Neural crest cell (in vitro differentiated cells): ENCODE measurements at places on chromosomes 3 and 15. TPM values are rescaled to one million over a fixed set of nuclear protein-coding genes. Genes with fewer than 3 reads are reported as not detected.
A peak's percentile ranks its signal among the peaks of the same experiment; 100 is the strongest.

GRCh38 chr3:126155819-126156218, 24.6 kb downstream of the ALDH1L1 start:
- DNase-seq: no peak

- no peak for DNase-seq
These were observed 14.9 kb downstream of the MRAS start for GRCh38 chr3:138363322-138363721.

- no peak for DNase-seq
These were observed 360.8 kb upstream of the RGMA start for GRCh38 chr15:93449798-93450197.

DNA sequence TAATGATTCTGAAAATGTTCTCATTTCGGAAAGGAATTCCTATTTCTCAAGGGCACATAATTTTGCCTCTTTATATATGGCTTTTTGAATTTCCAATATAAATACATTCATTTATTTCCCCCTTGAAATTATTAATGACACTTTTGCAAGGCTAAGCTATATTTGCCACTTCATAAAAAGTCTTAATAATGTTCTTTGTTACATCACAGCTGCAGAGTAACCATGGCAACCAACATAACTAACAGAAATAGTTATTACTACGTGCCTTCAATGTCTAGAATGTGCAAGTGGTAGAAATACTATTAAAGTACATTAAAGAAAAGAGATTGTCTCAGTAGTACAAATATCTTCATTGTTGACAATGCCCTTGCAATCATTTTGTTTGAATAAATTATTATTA, 471.8 kb downstream of the C3orf38 start:
- DNase-seq: no peak

DNA sequence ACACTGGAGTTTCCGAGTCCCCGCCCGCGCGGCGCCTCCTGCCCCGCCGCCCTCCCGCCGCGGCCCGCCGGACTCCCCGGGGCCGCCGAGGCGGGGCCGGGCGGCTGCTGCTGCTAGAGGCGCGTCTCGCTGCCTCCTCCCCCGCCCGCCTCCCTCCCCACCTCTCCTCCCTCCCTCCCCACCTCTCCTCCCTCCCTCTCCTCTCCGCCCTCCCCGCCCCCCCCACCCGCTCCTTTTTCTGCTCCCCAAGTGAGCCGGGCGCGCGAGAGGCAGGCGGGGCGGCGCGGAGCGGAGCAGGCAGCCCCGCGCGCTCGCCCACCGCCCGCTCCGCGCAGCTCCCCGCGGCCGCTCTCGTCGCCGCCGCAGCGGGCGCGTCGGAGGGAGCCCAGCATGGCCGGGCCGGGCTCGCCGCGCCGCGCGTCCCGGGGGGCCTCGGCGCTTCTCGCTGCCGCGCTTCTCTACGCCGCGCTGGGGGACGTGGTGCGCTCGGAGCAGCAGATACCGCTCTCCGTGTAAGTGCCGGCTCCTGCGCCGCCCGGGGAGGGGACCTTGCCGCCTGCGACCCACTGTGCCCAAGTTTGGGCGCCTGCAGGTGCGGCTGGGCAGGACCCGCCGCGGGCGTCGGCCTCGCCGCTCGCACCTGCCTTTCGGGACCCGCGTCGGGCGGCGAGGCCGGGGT, at the start of gene CACNA2D3:
Gene CACNA2D3 (plus strand): TSS at position 229 of the 679 bp plus-strand sequence.
- peak; percentile 13 for DNase-seq

- DNase-seq: no peak
These were observed 37.5 kb upstream of the CLRN1 start for GRCh38 chr3:151009981-151010380.

DNA sequence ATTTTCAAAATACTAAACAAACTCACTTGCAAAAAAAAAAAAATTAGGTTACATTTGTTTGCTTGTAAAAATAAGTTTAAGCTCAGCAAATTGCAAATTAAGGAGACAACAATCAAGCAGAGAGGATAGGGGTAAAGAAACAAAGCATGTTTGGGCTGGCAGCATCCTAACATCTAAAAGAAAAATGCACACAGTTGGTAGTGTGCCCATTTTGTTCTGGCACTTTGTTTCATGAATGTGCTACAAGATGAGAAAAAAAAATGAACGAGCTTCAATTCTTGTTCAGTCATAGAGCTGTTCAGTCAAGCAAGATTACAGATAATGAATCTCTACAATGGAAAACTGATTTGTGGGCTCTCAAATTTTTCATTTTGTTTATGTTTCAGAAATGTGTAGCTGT, 17.7 kb upstream of the ZBBX start:
- DNase-seq: no peak

- no peak for DNase-seq
These were observed 10.4 kb upstream of the PLAAT1 start for GRCh38 chr3:193230610-193231009.

- DNase-seq: no peak
These were observed 226.9 kb downstream of the MFSD1 start for GRCh38 chr3:159028706-159029105.

GRCh38 chr3:169836078-169836941, 23.6 kb upstream of the LRRC34 start:
- no peak for DNase-seq

- no peak for DNase-seq
These were observed 781 bp upstream of the IP6K1 start for GRCh38 chr3:49787182-49787464.

GRCh38 chr3:171257251-171258203, 202.7 kb downstream of the TNIK start:
- DNase-seq: no peak

GRCh38 chr3:73716418-73716817, 91.7 kb upstream of the PDZRN3 start:
- no peak for DNase-seq

GRCh38 chr15:50164458-50164857, 17.5 kb upstream of the SLC27A2 start:
- no peak for DNase-seq

- no peak for DNase-seq
These were observed 25.6 kb upstream of the ALDH1L1 start for GRCh38 chr3:126205717-126206655.

DNA sequence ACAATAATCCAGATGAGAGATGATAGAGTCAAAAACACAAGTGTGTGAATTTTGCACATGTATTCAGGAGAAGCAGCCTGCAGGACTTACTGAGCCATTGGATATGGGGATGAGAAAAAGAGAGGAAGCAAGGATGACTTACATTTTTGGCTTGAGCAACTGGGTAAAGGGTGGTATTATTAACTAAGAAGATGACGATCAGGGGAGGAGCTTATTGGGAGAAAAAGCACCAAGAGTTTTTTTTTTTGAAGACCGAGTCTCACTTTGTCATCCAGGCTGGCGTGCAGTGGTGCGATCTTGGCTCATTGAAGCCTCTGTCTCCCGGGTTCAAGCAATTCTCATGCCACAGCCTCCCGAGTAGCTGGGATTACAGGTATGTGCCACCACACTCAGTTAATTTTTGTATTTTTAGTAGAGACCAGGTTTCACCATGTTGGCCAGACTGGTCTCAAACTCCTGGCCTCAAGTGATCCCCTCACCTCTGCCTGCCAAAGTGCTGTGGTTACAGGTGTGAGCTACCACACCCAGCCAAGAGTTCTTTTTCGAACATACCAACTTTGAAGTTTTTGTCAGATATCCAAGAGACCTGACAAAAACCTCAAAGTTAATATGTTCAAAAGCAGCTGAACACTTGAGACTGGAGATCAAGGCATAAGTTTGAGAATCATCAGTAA, 14.8 kb upstream of the SH3BP5 start:
- DNase-seq: no peak

GRCh38 chr3:38565339-38566214, 69.4 kb downstream of the EXOG start:
- DNase-seq: no peak

DNA sequence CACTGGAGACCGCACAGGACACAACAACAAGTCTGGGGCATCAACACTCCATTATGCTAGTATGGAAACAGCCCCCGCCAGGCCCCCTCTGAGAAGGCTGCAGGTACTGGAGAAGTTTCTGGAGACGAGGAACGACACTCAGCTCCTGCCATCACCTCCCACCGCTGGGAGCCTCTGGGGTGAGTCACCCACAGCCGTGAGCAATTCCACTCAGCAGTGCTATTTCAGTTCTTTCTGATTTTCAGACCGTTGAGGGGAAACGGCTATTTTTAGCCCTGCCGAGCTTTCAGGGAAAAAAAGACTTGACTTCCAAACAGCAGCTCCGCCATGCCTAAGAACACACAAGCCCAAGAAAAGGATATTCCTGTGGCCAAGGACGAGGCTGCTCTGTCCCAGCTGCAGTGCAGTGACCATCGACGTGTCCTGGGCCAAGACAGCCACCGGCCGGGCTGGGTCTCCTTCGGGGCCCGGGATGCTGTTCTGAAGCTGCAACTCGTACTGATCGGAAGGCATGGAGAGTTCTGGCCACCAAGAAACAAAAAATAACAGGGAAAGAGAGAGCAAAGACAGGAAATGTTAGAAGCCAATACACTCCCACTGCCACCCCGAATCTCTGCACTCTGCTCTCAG, 40.8 kb downstream of the NUP210 start:
- no peak for DNase-seq

DNA sequence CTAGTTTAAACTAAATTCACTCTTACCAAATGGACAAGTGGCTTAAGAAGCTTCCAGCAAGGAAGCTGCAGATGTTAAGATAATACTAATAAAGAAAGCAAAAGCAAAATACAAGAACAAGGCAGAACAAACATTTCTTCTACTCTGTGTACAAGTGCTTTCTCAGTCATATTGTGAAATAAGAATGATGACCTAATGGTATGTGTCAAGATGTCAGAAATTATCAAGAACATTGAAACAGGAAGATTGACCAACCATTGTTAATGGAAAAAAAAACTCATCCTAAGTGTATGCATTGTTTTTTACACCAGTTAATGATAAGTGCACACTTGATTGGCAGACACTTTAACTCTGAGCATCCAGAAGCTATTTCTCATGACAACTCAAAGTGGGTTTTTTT, 65.4 kb upstream of the P2RY1 start:
- no peak for DNase-seq

GRCh38 chr15:77544162-77544561, 88.5 kb downstream of the LINGO1 start:
- DNase-seq: no peak

- no peak for DNase-seq
These were observed 64.3 kb downstream of the LEO1 start for GRCh38 chr15:51907136-51907862.

GRCh38 chr15:68830141-68830785, 9.6 kb upstream of the ANP32A start:
- DNase-seq: no peak

- no peak for DNase-seq
These were observed 369.0 kb upstream of the CFAP20DC start for GRCh38 chr3:59418836-59419235.

- DNase-seq: no peak
These were observed 157.2 kb downstream of the DCLK3 start for GRCh38 chr3:36606871-36607765.

- no peak for DNase-seq
These were observed 1058.7 kb downstream of the FHIT start for GRCh38 chr3:60192297-60193114.

Gene INSYN1
- total RNA-seq: 9.5 and 9.6 TPM in 2 replicates

Gene MELTF
- 3.9 and 4.1 TPM in 2 replicates for total RNA-seq

Gene IL17RC
- 6.0 and 7.3 TPM in 2 replicates for total RNA-seq

Gene UBE2E2
- total RNA-seq: 22.4 and 24.2 TPM in 2 replicates

Gene COL6A5
- total RNA-seq: not detected in 2 replicates

Gene TMOD2
- total RNA-seq: 17.4 and 18.9 TPM in 2 replicates

Gene ZNF385D
- total RNA-seq: 2.1 and 2.2 TPM in 2 replicates

Gene ANKRD63
- total RNA-seq: not detected in 2 replicates

Gene RAB6B
- total RNA-seq: 15.5 and 18.1 TPM in 2 replicates
